ENCODE measurements at places on chromosomes 2 and 18.

- H3K27ac ChIP-seq = no peak overlapping the region
- no peak for DNase-seq
- H3K4me3 ChIP-seq = no peak overlapping the region
- H3K36me3 ChIP-seq = no peaks in the 10 kb centered on the region
- H3K4me1 ChIP-seq = no peaks in the 10 kb centered on the region
- no peaks in the 10 kb centered on the region for H3K27me3 ChIP-seq
These were observed 518.0 kb downstream of the CNTNAP5 start for GRCh38 chr2:124542932-124543640.

DNA sequence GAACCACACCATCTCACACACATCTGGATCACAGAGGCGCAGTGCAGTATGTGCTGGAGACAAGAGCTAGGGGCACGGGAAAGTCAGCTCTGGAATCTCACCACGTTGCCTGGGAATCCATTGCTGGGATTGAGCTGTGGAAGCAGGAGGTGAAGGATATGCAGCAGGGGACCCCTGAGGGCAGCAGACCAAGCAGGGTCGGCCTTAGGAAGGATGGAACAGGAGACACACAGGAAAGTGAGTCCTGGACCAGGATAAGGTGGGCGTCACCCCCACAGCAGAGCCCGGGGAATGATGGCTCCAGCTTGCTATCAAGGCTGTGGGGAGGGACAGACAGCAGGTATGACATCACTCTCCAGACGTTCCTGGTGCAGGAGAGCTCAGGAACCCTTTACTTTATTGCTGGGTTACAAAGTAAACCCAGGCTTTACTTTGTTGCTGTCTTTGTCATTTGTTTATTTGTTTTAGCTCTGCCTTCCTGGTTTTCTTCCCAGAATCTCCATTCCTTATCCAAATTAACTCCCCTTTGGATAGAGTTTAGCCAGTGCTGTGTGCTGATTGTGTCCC is 329.8 kb upstream of the MYT1L start:
- H3K4me1 ChIP-seq = peaks cover 6% of the 10 kb centered on the region
- no peaks in the 10 kb centered on the region for H3K27me3 ChIP-seq
- no peak overlapping the region for H3K27ac ChIP-seq

- H3K4me1 ChIP-seq = no peaks in the 10 kb centered on the region
- DNase-seq = no peak
- H3K4me3 ChIP-seq = no peak overlapping the region
These were observed 374.8 kb upstream of the TRIB2 start for GRCh38 chr2:12341920-12342319.

GRCh38 chr2:19709553-19709952 is 192.2 kb downstream of the TTC32 start:
- DNase-seq = no peak
- no peak overlapping the region for H3K4me3 ChIP-seq
- H3K27ac ChIP-seq = no peak overlapping the region
- H3K36me3 ChIP-seq = no peaks in the 10 kb centered on the region
- no peaks in the 10 kb centered on the region for H3K4me1 ChIP-seq
- no peaks in the 10 kb centered on the region for H3K27me3 ChIP-seq

DNA sequence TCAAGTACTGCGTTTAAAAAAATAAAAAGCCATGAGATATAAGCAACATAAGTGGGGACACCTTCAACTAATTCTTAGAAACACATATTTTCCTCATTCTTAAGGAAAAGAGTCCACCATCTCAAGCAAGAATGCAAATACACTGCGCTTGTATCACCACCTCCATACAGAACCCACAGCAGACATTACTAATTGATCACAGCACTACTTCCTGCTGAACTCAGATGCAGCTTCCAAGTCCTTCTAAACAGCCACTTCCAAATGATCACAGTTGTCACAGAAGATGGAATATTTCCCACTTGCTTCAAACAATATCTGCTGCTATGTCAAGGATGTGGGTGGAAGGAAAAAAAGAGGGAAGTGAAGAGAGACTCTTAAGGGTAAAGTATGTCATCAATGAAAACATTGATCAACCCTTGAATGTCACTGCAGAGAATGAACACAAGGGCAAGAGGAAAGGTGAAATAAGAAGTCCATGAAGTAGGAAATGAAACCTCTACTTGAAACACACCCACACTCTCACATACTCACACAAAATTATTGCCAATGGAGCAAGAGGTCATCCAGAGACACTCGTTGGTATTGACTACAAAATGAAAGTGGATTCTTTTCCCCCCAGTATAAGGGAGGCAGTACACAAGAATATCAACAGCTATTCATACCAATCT is 22.1 kb downstream of the TGFA start:
- H3K27ac ChIP-seq = no peak overlapping the region
- DNase-seq = no peak
- H3K4me1 ChIP-seq = no peaks in the 10 kb centered on the region
- peaks cover 3% of the 10 kb centered on the region for H3K36me3 ChIP-seq
- H3K27me3 ChIP-seq = peaks cover 13% of the 10 kb centered on the region
- H3K4me3 ChIP-seq = no peak overlapping the region

DNA sequence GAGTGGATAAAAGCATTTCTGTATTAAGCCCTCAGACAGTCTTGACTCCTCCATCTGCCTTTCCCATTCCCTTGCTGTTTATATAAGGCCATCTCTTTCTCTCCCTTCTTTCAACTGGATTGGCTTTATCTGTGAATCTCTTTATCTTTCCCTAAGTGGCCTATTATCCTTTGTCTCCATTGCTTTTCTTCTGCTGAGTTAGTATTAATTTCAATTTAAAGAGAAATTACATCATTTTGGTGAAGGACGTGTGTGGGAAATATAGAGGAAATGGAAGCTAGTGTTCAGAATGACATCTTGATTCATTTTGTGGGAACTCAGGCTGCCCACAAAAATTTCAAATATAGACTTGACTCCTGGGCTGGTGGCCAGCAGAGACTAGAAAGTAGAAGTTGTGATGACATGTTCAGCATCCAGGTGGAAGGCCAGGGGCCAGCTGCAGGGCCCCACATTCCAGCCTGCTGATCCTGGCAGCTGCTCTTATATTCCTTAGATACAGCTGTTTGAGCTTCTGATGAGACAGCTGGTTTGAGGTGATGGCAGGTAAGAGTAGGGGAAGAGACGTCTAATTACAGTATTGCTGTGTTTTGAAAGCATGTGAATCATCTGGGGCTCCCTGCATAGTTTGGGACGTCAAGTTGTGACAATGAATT is 52.3 kb downstream of the DIS3L2 start:
- peaks cover 23% of the 10 kb centered on the region for H3K36me3 ChIP-seq
- H3K27ac ChIP-seq = no peak overlapping the region
- H3K27me3 ChIP-seq = no peaks in the 10 kb centered on the region
- no peak for DNase-seq

DNA sequence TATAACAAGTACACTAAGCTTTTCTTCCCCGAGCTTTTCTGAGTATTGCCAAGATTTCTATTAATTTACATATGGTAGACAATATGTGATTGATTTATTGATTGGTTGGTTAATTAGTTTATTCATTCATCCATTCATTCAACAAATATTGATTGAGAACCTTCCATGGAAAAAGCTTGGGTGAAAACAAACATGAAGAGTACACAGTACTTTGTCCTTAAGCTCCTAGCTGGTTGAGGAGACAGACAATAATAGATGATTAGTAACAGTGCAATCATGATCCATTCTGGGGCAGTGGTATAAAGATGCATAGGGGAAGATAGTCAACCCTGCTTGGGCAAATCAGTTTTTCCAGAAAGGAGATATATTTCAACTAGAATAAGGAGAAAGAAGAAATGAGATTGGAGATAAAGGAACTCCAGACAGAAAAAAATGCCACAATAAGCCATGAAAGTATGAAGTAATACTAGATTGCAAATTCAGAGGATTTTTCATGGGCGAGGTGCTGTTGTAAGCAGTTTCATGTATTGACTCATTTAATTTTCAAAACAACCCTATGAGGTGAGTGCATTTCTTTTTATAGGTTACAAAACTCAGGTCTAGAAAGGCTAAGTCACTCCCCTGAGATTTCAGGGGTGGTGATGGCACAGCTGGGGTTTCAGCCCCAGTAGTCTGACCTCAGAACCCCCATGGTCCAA is 129.5 kb downstream of the RND3 start:
- DNase-seq = no peak
- no peak overlapping the region for H3K4me3 ChIP-seq
- no peaks in the 10 kb centered on the region for H3K36me3 ChIP-seq
- H3K27ac ChIP-seq = no peak overlapping the region

DNA sequence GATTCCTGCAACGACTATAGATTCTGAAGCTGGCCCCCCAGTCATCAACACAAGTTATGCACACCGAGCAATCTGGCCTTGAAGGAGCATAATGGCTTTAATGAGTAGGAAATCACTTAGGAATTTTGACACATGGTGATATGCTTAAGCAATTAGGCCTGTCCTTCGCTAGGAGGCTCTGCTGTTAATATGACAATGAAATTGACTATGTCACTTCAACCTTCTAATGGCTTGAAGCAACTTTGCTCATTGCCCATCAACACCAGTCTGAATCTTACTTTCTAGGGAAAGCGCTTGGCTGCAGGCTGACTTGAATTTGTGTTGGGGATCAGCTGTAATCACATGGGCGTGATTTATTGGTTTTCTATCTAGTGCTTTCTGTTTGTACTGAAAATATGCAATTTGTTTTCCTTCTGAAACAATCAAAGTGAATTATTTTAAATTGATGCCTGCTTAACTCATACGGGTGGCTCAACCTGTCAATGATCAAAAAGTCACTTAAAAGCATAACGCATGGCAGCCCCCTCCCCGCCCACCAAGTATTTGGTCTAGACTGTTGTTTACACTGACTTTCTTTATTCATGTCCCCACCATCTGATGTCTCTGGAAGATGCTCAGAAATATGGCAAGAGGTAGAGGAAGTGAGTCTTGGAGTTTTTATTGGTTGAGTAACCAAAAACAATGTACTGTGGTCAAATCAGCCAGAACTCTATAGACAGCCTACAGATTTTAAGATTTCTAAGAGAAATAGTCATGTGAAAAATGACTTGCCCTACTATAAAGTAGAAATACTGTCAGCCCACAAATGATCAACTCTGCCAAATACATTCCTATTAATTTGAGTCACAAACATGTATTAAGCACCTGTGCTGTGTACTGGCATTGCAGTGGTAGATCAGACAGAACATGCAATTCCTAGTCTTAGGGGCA is 344.9 kb downstream of the RBM43 start:
- H3K27me3 ChIP-seq = no peaks in the 10 kb centered on the region
- no peak overlapping the region for H3K4me3 ChIP-seq
- H3K4me1 ChIP-seq = no peaks in the 10 kb centered on the region
- H3K27ac ChIP-seq = no peak overlapping the region

- no peak overlapping the region for H3K4me3 ChIP-seq
- H3K4me1 ChIP-seq = peaks cover 3% of the 10 kb centered on the region
- no peak for DNase-seq
- no peak overlapping the region for H3K27ac ChIP-seq
- H3K36me3 ChIP-seq = peaks cover 3% of the 10 kb centered on the region
These were observed 77.8 kb downstream of the NCAPH start for GRCh38 chr2:96413323-96413722.

DNA sequence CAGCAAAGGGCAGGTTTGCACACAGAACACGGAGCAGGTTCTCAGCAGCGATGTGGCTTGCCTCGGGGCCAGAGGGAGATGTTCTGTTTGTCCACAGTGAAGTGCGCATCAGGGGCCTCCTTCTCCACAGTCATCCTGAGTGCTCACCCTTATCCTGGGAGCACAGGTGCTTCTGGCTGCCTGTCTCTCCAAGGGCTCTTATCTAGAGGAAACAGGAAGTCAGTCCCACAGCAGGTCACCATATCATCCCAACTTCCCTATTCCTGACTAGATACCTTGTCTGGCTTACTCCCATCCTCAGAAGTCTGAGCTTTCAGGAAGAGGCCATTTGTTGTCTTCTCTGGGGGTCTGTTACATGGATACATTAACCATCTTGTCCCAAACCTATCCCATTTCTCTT is at the start of gene CD207:
CD207 (minus strand) TSS at position 174 of the 400 bp plus-strand sequence; CDS start at position 134, 40 bp downstream.
- H3K27ac ChIP-seq = no peak within 1 kb of the TSS
- no peak for DNase-seq
- H3K36me3 ChIP-seq = no peaks in the 10 kb centered on the region
- peaks cover 4% of the 10 kb centered on the region for H3K27me3 ChIP-seq
- H3K4me1 ChIP-seq = no peaks in the 10 kb centered on the region
- H3K4me3 ChIP-seq = no peak within 1 kb of the TSS

- H3K4me1 ChIP-seq = no peaks in the 10 kb centered on the region
- DNase-seq = no peak
- H3K27ac ChIP-seq = no peak overlapping the region
- no peaks in the 10 kb centered on the region for H3K36me3 ChIP-seq
- peaks cover 2% of the 10 kb centered on the region for H3K27me3 ChIP-seq
These were observed 111.7 kb downstream of the BCL11A start for GRCh38 chr2:60441800-60442199.

GRCh38 chr2:152606941-152607340 is 110.3 kb downstream of the PRPF40A start:
- H3K4me3 ChIP-seq = no peak overlapping the region
- no peak for DNase-seq
- no peak overlapping the region for H3K27ac ChIP-seq

GRCh38 chr2:209872675-209873074 is 101.0 kb downstream of the UNC80 start:
- no peaks in the 10 kb centered on the region for H3K36me3 ChIP-seq
- no peak for DNase-seq
- H3K4me1 ChIP-seq = no peaks in the 10 kb centered on the region

DNA sequence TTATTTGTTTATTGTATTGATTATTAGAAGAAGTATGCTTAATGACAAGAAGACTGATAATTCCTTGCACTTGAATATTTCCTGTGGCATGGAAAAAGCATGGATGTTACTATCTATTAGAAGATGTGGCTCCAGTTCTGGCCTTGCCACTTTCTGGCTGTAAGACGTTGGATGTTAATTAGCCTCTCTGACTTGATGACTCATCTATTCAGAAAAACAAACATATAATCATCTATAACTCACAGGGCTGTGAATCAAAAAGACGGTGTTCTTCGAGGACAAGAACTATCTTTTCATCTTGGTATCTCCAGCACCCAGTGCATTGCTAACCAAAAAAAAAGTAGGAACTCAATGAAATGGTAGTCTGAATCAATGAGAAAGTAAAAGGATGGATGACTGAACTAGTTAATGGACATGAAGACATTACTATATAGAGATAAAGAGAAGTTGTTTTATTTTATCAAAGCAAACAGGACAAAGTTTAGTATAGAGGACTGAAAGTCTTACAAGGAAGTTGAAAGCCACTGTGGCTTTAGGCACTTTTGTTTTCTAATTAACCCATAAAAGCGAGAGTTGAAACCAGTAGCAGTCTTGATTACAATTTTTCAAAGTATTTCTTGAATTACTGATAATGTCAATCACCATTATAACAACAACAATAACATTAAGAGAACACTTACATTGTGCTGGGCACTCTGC is 145.3 kb downstream of the RND3 start:
- no peaks in the 10 kb centered on the region for H3K36me3 ChIP-seq
- H3K4me1 ChIP-seq = no peaks in the 10 kb centered on the region
- no peak for DNase-seq
- H3K27ac ChIP-seq = no peak overlapping the region
- H3K27me3 ChIP-seq = no peaks in the 10 kb centered on the region

- H3K27ac ChIP-seq = no peak overlapping the region
- DNase-seq = no peak
- H3K4me1 ChIP-seq = no peaks in the 10 kb centered on the region
- no peak overlapping the region for H3K4me3 ChIP-seq
- no peaks in the 10 kb centered on the region for H3K36me3 ChIP-seq
- H3K27me3 ChIP-seq = peaks cover 2% of the 10 kb centered on the region
These were observed 244.5 kb downstream of the TCF4 start for GRCh38 chr18:55343396-55344073.

GRCh38 chr2:79903222-79904000 is 390.6 kb downstream of the CTNNA2 start:
- no peak for DNase-seq
- no peak overlapping the region for H3K27ac ChIP-seq
- no peaks in the 10 kb centered on the region for H3K27me3 ChIP-seq
- H3K36me3 ChIP-seq = no peaks in the 10 kb centered on the region
- no peak overlapping the region for H3K4me3 ChIP-seq

- H3K4me3 ChIP-seq = no peak overlapping the region
- H3K36me3 ChIP-seq = no peaks in the 10 kb centered on the region
- no peak overlapping the region for H3K27ac ChIP-seq
- no peak for DNase-seq
These were observed 70.7 kb downstream of the NDUFA10 start for GRCh38 chr2:239954166-239955086.
